Cortex of kidney (tissue), 1 donor: ENCODE measurements at places on chromosomes 5 and 9.

DNA sequence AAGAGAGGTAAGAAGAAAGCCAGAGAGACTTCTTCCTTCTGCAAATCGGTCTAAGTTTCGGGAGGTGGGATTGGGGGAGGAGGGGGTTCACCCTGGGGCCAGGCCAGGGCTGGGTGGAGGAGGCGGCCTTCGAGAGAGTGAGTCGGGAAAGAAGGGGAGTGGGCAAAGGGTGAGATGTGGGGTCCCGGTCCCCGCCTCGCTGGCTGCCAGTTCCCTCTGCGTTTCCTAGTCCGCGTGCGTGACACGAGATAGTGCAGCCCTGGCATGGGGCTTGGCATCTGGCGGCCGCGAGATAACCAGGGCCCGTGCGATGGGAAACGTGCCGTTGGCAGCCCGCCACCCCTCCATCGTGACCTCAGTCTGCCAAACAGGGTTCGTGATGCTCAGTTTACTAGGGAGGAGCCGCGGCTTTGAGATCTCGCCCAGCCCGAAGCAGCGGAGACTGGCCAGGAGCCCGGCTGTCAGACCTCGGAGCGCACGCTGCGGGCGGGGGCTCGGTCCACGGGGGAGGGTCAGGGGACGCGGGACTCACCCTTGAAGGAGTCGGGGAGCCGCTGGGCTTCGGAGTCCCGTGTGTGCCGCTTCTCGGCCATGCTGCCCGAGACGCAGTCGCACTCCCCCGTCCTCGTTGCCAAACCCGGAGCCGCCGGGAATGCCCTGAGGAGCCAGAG is at the start of gene STOM:
Gene STOM (minus strand): TSS at position 656 of the 671 bp plus-strand sequence. CDS start 63 bp downstream, at position 593.
- DNase-seq = peak; percentile 76

- no peak for DNase-seq
Measured at GRCh38 chr9:76414661-76415060, 20.4 kb upstream of the RFK start.

- no peak for DNase-seq
Measured at GRCh38 chr5:39716532-39717028, 291.8 kb upstream of the DAB2 start.

- DNase-seq = no peak
Measured at GRCh38 chr9:35711501-35712428, 20.2 kb downstream of the TLN1 start.

GRCh38 chr5:81632679-81633078 is 118.2 kb downstream of the SSBP2 start:
- no peak for DNase-seq

DNA sequence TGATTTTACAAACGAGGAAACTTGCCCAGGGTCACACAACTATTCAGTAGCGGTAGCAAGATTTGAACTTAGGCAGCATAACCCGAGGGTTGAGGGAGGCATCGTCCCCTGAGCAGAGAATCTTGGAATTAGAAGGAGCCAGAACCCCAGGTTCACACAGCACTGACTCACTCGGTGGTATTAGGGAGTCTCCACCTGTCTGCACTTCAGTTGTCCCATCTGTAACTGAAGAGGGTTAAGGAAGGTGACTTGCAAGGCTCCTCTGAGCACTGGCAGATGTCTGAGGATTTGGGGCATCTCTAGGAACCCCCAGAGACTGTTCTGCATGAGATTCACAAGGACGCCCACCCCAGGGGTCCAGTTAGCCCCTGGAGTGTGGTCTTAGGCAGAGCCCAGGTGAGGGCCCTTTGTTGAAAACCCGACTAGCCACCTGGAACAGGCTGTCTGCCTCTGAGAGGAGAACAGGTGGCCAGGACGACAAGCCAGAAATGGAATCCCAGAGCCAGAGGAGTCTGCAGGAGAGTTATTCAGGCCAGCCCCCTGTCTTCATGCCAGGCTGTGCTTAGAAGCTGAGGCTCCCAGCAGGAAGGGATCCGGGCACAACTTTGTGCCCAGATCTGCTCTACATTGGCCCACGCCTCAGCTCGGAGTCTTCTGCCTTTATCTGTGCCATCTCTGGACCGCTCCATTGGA is 50.0 kb upstream of the ORM1 start:
- DNase-seq = no peak

GRCh38 chr9:17600962-17601593 is 22.2 kb downstream of the SH3GL2 start:
- no peak for DNase-seq

DNA sequence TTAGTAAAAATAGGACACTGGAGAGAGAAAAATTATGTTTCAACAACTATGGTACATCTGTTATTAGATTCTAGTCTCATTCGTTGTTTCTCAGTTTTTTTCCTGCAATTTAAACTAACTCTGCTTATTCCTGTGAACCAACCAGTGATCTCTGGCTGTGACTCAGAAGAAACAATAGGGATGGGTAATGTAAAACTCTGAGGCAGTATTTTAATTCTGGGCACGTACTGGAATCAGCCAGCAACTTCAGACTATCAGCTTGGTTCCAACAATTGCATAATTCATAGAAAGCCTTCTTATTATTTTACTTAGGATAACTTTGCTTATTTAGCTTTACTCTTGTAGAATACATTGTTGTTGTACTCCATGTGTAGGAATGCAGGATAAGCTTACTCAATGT is 28.8 kb downstream of the MLLT3 start:
- no peak for DNase-seq

DNA sequence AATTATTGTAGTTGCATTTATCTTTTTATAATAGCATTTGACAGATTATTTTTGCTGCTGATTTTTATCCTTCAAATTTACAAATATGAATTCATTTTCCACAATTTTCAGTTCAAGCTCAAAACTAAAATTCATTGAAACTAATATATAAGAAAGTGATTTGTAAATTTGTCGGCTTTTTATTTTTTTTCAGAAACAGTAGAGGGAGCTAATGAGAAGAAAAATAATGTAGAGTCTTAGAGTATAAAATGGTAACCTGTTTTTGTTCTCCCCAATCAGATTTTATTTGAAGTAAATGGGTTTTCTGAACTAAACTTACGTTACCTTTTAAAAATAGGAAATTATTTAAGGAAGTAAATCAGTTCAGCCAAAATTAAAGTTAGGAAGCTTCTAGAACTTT is 19.2 kb downstream of the PRRC1 start:
- DNase-seq = no peak

GRCh38 chr9:134404376-134405358 is 78.4 kb downstream of the RXRA start:
- no peak for DNase-seq

- DNase-seq = no peak
Measured at GRCh38 chr9:17509151-17509550, 69.7 kb upstream of the SH3GL2 start.

DNA sequence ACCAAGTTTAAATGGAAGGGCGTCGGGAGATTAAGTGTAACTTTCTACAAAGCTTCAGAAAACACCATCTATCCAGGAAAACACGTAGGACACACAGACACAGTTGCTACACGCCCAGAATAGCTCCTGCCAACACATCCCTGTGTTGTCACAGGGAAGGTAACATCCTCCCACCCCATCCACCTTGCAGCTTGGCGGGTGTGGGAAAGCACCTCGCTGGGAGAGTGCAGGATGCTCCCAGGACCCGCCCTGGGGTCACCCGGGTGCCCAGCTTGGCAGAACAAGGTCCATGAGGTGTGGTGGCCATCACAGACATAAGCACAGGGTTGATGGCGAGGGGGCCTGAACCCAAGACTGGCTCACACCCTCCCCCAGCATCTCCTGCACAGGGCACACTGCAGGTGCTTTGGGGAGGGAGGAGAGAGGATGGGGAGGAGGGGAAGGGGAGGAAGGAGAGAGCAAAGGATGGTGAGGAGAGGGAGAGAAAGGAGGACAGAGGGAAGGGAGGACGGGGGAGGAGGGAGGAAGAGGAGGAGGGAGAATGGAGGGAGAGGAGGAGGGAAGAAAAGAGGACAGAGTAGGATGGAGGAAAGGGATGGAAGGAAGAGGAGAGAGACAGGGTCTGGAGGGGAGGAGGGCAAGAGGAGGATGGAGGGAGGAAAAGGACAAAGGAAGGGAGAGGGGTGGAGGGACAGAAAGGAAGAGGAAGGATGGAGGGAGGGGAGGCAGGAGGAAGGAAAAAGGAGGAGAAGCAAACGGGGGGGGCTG is 37.2 kb downstream of the GOLM1 start:
- no peak for DNase-seq

DNA sequence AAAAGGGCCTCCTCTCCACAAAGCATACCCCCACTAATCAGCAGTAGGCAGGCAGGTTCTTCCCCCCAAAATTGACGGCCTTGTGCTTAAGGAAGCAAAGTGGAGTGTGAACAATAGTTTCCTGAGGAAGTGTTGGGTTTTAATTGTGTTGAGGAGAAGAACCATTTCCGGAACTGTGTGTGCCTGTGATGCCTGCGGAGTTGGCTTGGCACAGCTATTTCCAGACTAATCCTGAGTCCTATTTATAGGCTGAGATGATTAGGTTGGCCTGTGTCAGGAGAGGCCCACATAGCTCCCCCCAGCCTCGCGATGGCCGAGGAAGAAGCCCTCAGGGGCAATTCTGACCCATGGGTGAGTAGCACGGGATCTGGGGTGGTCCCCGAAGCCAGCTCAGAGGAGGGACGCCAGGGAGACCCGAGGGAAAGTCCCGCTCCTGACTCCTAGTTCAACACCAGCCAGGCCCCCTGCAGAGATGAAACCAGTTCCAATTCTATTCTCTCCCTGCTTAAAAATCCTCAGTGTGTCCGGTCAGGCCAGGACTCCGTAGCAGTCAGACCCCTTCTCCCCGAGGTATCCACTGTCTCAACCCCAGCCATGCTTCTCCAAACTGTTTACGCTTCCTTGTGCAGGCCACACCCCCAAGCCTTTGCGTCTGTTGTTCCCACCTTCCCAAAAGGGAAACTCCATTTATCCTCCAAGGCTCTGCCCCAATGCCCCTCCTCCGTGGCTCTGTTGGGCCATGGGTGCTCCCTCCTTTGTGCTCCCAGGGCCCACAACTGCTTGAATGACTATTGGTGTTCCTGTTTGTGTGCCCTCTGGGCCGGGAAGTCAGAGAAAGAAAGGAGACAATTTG is 18.1 kb downstream of the GSN start:
- DNase-seq = no peak

DNA sequence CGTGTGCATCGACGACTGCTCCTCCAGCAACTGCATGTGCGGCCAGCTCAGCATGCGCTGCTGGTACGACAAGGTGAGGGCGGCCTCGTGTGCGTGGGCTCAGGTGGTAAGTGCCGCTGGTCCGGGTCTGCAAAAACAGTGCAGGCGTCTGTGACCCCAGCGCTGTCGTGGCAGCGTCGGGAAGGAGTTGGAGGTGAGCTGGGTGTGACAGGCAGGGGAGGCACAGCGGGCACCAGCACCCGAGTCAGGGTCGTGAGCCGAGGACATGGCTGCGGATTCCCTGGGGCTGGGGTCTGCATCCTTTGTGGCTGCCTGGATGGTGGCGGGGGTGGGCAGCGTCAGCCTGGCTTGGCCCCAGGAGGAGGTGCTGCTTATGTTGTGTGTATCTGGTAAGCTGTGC is 63.1 kb upstream of the CACNA1B start:
- DNase-seq = no peak

DNA sequence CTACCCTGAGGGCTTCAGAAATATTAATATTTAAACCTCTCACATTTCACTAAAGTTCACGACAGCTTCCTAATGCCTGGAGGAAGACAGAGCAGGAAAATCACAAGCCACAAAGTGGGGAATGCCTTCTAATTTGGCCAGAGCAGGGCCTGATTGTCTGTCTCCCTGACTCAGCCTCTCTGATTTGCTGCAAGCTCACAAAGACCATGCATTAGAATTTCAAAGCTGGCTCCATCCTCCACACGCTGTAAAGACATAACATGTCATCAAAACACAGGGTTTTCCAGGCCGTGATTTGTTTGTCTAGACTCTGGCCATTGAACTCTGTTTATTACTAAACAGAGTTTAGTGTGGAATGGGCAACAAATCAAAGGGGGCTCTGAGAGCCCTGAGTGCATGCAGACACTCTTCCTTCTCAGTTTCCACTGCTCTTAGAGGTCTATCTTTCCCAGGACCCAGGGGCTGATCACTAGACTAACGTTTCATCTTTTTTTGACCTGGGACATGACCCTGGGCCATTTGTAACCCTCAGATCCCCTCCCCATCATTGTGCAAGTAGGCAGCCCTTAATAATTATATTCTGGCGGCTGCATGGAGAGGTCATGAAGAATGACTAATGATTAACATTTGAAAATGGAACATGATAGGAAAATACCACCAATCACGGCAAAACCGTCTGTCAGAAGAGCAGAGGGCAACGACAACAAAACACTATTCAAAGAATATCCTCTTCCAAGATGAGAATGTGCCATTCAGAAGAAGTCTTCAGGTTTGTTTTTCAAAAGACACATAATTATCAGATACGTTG is 140.2 kb downstream of the ENC1 start:
- DNase-seq = no peak

GRCh38 chr5:162190-162564 is 29.1 kb upstream of the LRRC14B start:
- DNase-seq = no peak
